GM23248 (cell line): ENCODE measurements at places on chromosomes 3 and 15.

DNA sequence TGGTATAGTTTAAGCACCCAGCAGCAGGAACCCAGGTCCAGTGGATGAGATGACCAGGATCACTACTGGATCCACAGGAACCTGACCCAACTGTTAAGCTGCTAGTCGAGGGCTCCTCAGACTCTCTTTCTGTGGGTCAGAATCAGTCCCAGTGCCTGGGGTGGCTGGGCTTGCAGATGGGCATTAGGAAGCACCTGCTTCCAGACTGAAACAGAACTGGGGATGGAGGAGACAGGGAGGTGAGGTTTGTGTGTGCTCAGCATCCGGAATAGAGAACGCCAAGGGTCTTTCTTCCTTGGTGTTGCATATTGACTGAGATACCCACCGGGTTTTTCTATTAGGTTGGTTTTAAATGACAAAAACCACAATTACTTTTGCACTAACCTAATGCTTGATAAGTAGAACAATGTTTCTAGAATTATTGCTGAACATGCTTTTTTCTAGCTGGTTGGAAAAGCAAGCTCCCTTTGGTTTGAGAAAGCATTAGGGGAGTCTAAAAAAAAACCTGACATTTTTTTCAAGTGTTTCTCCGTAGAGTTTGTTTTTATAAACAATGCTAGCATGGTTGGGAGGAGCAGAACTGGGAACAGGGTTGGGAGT, 779 bp downstream of the ST3GAL6 start:
- no peak for DNase-seq

DNA sequence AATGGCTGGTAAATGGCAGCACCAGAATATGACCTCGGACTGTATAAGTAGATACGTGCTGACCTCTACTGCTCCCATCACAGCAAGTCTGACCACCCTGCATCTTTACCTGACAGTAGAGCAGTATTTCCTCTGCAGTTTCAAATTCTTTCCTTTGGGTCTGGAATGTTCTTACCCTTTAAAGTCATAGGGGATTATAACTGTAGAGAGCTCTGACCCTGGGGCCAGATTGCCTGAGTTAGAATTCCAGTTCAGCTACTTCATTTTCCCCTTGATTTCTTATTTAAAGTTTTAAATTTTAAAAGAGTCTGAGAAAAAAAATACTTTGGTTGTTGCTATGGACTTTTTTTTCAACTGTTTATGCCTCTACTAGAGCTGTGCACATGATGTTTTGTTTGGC, 237.7 kb downstream of the NR1D2 start:
- no peak for DNase-seq

DNA sequence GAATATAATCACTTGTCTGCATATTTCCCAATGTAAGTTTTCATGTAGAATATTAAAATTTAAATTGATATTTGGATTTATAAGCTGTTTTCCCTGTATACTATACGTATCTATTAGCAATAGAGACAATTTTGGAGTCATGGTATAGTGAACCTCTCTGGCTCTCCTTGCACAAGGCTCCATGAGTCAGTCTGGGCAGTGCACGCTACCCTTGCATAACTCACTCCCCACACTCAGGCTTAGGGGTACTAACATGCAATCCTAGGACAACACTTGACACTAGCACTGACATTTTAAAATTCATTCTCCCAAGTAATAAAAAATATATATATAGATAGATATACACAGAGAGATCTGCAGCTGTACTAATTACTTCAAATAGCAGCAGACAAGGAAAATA, 39.2 kb downstream of the SLC24A1 start:
- DNase-seq = peak; percentile 49

DNA sequence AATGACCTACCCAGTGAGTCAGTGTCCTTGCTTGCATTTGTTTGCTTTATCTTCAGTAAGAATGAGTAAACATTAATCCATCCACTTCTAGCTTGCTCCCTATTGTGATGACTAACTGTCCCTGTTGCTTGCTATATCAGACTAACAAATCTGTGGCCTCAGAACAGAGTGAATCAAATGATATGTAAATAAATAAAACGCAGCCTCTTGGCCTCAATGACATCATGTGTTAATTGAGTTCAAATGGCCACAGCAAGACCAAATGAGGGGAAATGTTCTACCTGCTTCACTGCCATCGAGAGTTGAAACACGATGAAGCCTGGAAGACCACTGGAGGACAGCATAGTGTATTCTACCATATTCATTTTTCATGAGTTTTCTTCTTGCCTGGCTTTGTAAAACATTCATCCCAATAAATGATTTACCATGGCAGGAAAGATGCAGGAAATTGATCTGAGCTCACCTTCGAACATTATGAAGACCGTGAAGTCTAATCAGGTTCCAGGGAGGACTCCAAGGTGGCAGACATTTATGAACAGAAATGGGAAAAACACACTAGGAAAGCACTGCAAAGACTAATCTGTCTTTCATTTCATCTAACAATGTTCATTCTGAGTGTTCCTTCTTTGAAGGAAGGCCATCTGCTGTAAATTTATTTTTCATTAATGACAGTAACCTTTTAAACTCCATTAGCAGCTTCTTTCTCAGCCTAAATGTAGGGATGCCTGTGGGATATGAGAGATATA, 1144.5 kb downstream of the TUSC7 start:
- peak; percentile 87 for DNase-seq

GRCh38 chr15:64209680-64210334, 47.0 kb upstream of the PPIB start:
- peak; percentile 64 for DNase-seq

DNA sequence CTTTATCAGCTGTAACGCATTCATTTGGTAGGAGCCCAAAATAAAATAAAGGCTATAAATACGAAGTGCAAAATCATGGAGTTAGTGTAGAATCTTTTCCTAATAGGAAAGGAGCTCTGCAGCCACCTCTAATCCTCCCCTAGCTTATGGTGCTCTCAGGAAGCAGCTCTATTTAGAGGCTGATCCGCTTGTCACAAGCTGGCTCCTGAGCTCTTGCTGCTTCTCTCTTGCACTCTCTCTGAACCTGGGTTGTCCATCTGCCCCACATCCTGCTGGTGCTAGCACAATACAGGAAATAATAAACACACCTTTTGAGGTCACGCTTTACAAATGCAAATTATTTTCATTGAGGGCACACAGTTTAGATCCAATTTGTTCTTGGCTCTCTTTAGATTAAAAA, 37.3 kb upstream of the BFSP2 start:
- DNase-seq = no peak

- DNase-seq = no peak
These were observed 381.1 kb upstream of the CNTN4 start for GRCh38 chr3:1717524-1717923.

GRCh38 chr3:150094150-150094933, 123.6 kb upstream of the PFN2 start:
- peak; percentile 55 for DNase-seq

DNA sequence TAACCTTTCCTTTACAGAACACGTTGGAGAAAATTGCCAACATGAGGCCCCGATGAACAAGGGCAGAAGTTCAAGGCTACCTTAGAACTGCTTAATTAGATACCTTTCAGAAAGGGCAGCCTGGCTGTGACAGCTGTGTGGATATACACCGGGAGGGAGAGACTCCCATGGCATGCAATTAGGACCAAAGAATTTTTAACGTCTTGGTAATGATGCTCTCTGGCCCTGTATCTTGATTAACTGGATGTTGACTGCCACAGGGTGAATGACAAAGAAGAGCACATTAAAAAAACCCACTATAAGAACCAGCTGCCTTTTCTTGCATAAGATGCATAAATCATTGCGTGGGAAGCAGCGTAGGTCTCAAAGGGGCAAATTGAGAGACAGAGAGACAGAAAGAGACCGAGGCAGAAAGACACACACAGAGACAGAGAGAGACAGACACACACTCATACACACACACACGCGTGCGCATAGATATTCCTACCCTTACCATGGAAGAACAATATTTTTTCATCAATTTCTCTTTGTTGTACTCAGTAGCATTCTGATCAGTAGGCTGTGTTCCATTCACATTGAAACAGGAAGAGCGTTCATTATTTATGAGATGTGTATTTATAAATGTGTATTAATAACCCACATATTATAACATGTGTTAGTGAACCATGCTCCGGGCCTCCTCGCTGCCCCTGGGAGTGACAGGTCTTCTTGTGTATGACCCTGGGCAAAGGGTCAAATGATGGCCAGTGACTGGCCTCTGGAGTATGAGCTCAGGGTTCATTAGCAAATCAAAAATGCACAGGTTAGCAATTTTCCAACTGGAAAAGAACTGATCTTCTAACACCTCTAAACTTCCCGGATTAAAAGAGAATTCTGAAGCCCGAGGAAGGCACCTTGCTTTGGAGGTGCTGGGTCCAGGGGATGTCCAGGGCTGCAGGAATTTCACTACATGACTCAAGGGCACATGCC, 118.8 kb downstream of the NSMCE3 start:
- no peak for DNase-seq

DNA sequence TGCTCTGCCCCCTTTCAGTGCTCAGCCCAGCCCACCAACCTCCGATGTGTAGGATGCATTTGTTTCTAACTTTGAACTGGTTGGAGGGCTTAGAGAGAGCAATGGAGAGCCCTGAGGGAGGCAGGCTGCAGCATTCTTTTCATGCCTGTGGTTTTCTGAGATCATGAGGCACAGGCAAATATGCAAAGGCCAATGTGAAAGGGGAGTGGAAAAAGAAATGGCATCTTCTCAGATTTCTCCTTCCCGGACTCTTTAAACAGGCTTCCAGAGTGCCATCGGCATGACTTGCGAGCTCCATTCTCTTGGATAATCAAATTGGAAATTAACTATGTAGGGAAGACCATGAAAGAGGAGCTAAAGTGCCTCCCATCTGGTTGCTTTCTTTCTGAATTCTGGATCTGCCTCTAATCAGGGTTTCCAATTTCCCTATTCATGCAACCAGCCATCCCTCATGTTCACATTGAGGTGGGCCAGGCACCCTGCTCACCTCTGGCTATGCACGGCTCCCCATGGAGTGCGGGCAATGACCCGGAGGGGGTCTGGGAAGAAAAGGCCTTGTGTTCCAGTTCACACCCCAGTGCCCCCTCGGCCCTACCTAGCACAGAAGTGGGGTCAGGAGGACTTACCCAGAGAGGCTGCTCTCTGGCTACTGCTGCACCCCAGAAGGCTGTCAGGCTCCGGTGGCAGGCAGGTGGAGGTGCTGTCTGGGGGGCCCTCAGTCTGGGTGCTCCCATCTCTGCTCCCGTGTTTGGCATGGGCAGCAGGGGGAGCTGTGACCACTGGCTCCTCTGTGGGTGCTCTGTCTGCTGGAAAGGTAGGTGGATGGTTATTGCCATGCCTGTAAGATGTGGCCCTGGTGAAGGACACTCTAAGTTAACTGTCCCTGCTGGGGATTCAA, 16.1 kb downstream of the AMOTL2 start:
- DNase-seq = peak; percentile 93

DNA sequence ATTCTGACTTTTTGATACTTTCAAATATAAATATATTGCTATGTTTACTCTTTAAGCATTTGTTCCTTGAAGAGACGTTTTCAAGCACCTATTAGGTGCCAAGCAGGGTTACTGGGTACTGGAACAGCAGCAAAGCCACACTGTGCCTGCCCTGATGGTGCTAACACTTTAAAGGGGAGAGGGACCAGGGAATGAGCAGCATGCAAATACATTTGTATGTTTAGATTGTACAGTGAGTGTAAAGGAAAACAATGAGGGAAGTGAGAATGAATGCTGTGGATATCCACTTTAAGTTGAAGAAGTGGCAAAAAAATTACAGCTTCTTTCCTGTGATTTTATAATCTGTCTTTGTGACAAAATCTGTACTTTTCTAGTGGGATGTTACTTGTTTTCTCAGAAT, 400.2 kb upstream of the ATP11B start:
- no peak for DNase-seq

DNA sequence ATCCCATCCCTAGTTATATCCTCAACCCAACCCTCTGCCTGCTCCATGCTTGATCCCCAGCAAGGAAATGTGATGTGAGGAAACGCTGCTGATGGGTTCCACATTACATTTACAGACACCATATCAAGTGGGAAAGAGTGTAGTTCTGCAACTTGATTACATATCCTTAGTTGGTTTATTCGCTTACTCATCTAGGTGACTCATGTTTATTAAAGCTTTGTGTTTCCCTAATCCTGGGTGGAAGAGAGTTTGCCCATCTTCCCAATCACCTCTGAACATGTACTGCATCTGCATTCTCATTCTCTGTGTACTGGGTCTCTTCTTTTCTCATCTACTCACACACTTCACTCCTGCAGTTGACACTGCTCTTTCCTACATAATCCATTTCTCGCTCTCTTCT, 91.7 kb upstream of the PDZRN3 start:
- peak; percentile 77 for DNase-seq

- DNase-seq = peak; percentile 62
These were observed 100.0 kb upstream of the IGF1R start for GRCh38 chr15:98548139-98548971.

- DNase-seq = peak; percentile 40
These were observed 53.6 kb upstream of the AP4E1 start for GRCh38 chr15:50854601-50855490.

- no peak for DNase-seq
These were observed 384.6 kb upstream of the RORA start for GRCh38 chr15:61613729-61614128.

DNA sequence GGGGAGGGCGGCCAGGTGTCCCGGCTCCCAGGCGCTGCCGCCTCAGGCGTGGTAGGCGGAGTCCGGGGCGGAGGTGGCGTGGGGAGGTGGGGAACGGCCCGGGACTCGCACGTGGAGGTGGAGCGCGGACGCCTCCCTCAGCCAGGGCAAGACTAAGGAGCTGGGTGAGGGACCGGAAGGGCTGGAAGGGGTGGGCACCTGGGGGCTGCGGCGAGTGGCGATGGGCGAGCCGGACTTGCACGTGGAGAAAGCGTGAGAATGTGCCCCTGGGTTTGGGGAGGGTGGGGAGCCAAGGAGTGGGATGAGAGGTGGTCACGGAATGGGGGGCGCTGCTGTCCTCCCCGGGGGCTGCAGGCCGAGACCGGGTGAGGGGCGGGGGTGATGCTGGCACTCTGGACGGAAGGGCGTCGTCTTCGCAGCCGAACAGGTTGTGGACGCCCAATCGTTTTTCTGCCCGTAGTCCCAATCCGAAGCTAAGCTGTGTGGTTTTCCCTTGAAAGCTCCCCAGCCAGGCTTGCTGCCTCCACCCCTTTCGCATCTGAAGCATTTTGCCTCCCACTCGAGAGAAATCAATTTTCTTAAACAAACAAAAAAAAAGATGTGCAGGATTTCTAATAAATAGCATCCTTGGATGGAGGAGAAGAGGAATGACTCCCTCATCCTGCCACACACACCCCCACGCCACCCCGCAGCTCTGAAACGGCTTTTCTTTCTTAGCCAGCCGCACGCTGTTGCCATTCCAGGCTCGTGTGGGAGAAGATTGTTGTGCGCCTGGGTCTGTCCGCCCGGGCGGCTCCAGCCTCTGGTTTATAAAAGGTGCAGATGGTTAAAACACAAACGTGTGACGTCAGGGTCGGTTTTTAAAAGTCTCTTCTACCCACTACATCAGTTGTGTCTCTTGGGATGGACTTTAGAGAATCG, 62.5 kb upstream of the ANKRD28 start:
- peak; percentile 72 for DNase-seq
